ENCODE measurements at places on chromosomes 4 and X. TPM values are rescaled to one million over a fixed set of nuclear protein-coding genes. Genes with fewer than 3 reads are reported as not detected.

ATOH1 gene
- total RNA-seq = not detected

- no peak overlapping the region for H3K27ac ChIP-seq
- no peak for DNase-seq
- H3K36me3 ChIP-seq = no peaks in the 10 kb centered on the region
- H3K27me3 ChIP-seq = peaks cover 23% of the 10 kb centered on the region
- H3K4me1 ChIP-seq = no peaks in the 10 kb centered on the region
- H3K4me3 ChIP-seq = no peak overlapping the region
Measured at GRCh38 chr4:153257991-153258390, 53.7 kb downstream of the TRIM2 start.

DNA sequence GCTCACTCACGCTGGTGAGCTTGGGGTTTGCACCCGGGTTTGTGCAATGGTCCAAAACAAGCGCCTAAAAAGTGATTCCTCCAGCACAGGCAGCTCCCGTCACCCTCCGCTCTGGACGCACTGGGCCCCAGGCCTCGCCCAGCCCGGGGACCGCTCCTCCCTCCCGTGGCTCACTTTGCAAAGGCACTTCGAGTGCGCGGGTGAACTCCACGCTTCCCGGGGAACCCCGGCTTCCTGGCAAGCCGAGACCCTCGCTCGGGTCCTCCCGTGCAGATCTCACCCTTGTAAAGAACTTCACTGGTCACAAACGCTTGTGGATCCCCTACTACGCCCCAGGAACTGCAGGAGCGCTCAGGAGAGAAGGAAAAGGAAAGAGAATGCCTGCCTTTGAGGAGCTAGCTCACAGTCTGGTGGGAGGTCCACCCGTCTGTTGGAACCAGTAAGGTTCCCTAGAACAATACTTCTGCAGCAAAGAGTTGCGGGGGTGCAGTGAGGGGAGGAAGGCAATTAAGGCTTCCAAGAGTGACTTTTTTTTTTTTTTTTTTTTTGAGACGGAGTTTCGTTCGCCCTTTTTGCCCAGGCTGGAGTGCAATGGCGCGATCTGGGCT is at the start of gene CTPS2:
Gene CTPS2 (minus strand): TSS at position 122 of the 608 bp plus-strand sequence. CDS start 9,767 bp downstream, outside the sequence.
- H3K27ac ChIP-seq = peak within 1 kb of the TSS; percentile 78
- peaks cover 12% of the 10 kb centered on the region for H3K4me1 ChIP-seq
- peak within 1 kb of the TSS; percentile 84 for H3K4me3 ChIP-seq
- no peaks in the 10 kb centered on the region for H3K27me3 ChIP-seq

GRCh38 chr4:24243641-24244040 is 340.7 kb downstream of the DHX15 start:
- no peak overlapping the region for H3K4me3 ChIP-seq
- no peaks in the 10 kb centered on the region for H3K27me3 ChIP-seq
- H3K4me1 ChIP-seq = no peaks in the 10 kb centered on the region
- H3K27ac ChIP-seq = no peak overlapping the region

DNA sequence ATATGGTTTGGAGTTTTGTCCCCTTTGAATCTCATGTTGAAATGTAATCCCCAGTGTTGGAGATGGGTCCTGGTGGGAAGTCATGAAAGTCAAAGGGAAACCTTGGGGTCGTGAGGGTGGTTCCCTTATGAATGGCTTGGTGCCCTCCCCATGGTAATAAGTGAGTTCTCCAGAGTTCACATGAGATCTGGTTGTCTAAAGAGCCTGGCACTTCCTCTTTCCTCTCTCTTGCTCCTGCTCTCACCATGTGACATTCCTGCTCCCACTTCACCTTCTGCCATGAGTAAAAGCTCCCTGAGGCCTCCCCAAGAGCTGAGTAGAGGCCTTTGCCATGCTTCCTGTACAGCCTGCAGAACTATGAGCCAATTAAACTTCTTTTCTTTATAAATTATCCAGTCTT is 5.5 kb upstream of the IL15 start:
- H3K27ac ChIP-seq = no peak overlapping the region
- peaks cover 20% of the 10 kb centered on the region for H3K27me3 ChIP-seq
- no peaks in the 10 kb centered on the region for H3K36me3 ChIP-seq
- DNase-seq = no peak
- peaks cover 3% of the 10 kb centered on the region for H3K4me1 ChIP-seq

DNA sequence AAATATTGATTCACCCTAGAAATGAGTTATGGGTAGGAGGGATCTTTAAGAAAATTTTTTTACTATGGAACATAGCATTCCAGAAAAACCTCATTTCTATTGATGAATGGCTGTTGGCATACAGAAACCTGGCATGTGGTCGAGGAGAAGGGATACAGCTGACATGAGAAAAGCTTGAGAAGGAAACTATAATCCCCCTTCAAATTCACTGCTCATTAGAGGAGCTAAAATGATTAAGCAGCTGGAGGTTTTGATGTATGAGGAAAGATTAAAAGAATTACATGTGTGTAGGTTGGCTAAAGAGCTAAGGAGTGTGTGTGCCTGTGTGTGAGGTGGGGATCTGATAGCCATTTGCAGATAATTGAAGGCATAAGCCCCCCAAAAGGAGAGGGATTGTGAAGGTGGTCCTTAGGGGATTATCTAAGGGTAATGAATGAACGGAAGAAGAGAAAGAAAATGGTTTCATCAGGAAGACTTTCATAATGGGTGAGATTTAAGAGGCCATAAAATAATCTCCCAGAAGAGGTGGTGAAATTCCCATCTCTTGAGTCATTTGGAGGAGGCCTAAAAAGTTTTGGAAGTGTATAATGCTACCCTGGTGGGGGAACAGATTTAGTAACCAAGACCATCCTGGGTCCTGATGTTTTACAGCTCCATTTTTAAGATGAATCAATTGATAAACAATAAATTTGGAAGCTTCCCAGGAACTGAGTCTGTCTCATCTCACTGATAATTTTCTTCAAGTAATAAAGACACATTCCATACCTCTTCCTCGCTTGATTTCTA is 272.0 kb upstream of the HAND2 start:
- H3K4me1 ChIP-seq = no peaks in the 10 kb centered on the region
- no peaks in the 10 kb centered on the region for H3K27me3 ChIP-seq
- no peak overlapping the region for H3K4me3 ChIP-seq
- no peak for DNase-seq
